NCI-H524 (cell line): ENCODE measurements at places on chromosomes 3 and 15.

- no peak for DNase-seq
Measured at GRCh38 chr3:67388738-67389137, 265.7 kb downstream of the SUCLG2 start.

DNA sequence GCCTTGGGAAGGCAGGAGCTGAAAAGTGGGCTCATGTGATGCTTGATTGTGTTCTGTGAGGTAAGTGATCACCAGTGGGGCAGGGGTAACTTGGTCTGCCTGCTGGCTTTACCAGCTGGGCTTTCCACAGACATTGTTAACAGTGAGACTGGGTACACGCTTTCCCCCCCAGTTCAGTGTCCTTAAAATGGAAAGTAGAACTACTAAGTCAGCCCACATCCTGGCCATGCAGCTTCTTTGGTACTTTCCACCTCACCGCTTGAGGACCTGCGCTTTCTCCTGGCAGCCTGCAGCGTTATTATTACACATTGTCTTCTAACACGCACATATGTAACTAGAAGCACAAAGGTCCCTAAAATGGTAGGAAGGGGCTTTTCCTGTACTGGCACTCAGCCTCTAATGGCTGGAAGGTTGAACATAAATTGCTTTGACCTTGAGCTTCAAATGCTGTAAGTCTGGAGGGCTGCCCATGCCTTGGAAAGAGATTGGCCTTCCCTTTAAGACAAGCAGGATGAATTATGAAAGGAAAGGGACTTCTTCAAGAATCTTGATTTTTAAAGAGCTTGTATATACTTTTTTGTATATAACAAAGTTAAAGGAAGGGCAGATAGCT is 216.1 kb upstream of the ROPN1 start:
- no peak for DNase-seq

DNA sequence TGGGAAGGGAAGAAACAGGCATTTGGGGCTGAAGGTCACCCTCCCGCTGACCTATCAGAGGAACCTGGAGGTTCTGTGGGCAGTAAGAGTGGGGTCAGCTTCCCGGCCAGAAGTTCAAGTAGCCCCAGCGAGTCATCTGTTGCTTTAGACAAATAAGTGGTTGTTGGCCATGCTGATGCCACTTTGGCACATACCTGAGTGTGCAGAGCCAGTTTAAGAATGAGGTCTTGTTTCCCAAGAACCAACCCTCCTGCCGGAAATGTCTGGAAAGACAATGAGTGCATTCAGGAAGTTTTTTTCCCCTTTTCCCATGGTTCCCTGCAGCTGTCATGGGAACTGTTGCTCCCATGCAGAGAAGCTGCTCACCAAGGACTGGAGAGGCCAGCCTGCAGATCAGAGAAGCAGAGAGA is 166.7 kb downstream of the ZNF621 start:
- no peak for DNase-seq

DNA sequence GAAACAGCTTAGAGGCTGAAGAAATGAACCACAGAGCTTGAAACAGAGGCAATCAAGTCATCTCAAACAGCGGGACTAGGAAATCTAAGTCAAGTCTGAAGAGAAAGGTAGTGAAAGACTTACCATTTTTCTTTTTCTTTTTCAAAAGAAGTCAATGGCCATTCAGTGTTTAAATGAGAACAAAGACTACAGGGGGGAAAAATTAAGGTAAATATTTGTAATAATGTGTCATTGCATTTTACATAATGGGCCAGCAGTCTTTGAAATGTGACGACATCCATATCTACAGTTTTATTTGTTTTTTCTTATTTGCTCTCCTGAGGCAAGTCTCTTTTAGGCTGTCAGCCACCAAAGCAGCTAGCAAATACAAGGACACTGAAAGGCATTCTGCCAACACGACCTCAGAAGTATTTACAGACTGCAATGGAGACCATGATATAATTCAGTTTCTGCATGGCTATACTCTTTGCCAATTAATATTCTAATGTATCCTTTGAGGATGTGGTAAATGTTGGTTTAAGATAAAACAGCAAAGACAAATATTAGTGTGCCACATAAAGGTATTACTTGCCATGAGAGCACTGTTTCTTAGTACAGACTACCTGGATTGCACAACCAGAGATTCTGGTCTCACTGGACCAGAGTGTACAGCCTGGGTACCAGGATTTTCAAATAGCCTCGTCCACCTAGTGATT is 307.0 kb upstream of the THBS1 start:
- DNase-seq: no peak

- no peak for DNase-seq
Measured at GRCh38 chr3:144585953-144586352, 614.3 kb downstream of the DIPK2A start.

- no peak for DNase-seq
Measured at GRCh38 chr3:187481426-187481825, 113.2 kb downstream of the RTP4 start.

GRCh38 chr3:181017690-181018089 is 28.2 kb upstream of the DNAJC19 start:
- no peak for DNase-seq

DNA sequence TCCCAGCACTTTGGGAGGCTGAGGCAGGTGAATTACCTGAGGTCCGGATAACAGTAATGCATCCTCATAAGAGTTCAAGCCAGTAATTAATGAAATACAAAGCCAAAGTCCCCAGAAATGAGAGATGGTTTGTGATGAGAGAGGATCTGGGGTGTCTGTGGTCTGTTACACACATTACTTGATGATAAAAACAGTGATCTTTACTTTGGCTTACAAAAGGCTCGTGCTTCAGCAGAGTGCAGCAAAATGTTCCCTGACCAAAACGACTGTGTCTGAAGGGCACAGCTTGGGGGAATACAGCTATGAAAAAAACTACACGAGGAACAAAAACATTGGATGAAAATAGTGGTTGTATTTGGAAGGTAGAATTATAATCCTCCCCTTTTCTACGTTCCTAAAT is 40.9 kb downstream of the CRTC3 start:
- no peak for DNase-seq

DNA sequence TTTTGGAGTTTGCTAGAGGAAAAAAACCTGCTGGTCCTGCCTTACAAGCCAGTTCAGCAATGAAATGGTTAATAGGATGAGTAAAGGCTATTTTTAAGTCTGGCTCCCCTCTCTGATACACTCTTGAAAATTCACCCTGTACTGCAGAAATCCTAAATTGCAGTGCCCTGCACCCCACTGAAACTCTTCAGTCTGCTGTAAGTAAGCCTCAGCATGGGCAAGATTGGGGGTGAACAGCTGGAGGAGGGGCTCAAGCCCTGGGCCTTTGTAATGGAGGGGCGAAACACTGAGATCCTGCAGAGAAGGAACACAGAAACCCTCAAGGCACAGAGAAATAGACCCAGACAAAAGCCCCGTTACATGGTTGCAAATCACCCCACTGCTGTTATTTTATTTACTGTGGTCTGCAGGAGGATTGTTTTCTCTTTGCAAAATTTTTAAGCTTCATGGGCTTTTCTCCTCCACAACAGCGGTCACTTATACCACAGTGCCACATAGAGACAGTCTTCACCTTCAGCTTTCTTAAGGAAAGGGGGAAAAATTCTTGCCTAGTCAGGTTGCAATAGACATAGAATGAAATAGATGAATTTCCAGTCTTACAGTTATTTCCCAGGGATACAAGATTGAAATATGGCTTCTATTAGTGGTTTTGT is 45.0 kb downstream of the SOX2 start:
- DNase-seq: no peak
